ENCODE measurements at places on chromosomes 11 and 22. TPM values are rescaled to one million over a fixed set of nuclear protein-coding genes. Genes with fewer than 3 reads are reported as not detected.

DNA sequence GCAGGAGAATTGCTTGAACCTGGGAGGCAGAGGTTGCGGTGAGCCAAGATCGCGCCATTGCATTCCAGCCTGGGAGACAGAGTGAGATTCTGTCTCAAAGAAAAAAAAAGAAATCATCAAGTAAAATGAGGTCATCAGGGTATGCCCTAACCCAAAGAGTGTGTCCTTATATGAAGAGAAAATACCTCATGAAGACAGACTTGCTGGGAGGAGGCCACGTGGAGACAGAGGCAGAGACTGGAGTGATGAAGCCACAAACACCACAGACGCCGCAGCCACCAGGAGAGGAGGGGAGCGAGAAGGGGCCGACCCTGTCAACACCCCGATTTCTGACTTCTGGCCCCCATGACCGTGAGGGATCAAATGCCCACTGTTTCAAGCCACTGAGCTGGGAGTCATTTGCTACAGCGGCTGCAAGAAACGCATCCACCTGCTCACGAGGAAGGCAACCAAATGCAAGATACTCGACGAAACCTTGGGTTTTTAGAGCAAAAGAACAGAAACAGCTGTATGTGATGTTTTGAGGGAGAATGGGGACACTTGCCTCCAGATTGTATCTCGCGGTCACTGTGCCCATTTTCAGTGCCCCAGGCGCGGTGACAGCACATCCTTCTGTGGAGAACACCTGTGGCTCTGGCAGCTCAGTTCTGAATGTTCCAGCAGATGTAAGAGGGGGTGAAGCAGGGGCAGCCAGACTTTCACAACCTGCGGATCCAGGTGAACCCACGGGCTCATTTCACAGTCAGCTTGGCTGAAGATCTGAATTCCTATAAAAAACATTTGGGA is 1317.2 kb downstream of the TBC1D22A start:
- DNase-seq = no peak

DNA sequence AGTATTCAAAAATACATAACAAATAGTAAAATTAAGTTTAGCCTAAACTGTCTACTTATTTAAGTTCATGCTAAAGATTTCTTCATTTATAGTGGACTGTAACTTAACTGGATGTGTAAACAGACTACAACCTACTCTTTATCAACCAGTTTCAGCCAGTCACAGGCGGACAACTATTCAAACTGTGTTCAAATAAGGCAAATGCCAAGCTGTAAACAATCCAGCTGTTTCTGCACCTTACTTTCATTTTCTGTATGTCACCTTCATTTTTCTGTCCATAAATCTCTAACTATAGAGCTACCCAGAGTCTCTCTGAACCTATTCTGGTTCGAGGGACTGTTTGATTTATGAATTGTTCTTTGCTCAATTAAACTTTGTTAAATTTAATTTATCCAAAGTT is 992.8 kb downstream of the DLG2 start:
- DNase-seq = peak; percentile 22

- DNase-seq = no peak
These were observed 194.7 kb downstream of the KIRREL3 start for GRCh38 chr11:126805870-126806269.

DNA sequence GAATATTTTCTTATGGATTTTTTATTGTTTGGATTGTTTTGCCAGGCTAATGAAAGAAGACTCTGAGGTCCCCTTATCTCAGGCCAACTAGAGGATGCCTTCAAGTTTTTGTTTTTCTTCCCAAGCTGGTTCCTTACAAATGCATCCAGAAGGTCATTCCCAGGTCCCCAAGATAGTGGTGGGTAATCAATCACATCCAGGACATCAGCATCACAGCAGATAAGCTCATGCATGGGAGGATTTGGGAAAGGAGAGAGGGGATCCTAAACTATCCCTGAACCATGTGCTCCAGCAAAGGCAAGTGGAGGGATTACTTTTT is 20.7 kb downstream of the FZD4 start:
- no peak for DNase-seq

DNA sequence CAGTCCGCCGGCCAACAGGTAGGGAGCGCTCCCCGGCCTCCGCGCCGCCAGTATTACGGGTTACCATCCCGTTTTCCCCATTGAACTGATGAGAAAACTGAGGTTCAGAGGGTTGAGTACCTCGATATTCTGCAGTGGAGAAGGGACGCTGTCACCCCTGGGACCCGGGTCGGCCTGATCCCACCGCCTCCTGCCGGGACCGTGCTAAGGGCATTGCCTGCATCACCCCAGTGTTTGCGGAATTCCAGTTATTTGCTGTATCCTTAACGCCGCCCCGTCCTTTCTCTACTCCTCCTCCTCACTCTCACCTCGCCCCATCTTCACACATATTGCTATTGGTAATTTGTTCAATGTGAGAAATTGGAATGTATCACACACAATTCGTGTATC is 370 bp upstream of the A4GALT start:
- DNase-seq = no peak

GRCh38 chr11:83105168-83105567 is 33.5 kb upstream of the RAB30 start:
- DNase-seq = no peak

DNA sequence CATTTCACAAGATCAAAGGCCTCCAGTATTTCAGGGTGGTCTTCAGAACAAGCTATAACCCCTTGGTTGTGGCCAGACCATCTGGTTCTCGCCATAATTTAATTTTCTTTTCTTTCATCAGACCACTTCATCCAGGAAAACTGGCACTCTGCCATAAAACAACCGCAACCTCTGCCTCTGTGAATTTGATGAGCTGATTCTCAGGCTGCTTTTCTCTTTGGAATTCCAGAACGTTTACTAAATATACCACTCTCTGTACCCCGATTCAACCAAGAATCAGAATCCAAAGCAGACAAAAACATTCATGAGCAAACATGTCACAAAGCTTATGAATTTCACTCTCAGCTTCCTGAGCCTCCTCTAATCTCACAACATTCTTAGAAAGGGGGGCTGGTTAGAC is 331.8 kb upstream of the SYN3 start:
- DNase-seq = no peak

DNA sequence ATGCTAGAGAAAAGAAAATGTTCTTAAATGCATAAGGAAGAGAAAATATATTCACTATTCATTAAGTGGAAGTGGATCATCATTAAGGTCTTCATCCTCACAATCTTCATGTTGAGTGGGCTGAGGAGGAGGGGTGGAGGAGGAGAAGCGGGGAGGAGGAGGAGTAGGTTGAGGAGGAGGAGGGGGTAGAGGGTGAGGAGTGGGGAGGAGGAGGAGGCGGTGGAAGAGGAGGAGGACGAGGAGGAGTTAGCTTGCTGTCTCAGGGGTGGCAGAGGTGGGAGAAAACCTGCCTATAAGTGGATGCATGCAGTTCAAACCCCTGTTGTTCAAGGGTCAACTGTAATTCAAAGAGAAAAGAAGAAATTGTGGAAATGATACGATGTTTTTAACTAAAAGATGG is 71.6 kb downstream of the MYEOV start:
- no peak for DNase-seq

Gene MMP7
- 0.29 TPM for total RNA-seq

Gene MISFA
- 2.5 TPM for total RNA-seq

Gene OR56A1
- total RNA-seq = not detected

Gene PDE2A
- total RNA-seq = 5.6 TPM

Gene MAPK12
- 2.6 TPM for total RNA-seq

Gene SLC22A9
- 0.22 TPM for total RNA-seq

Gene OR5P2
- not detected for total RNA-seq
